ENCODE measurements at places on chromosomes 13 and 19.

- DNase-seq = no peak
Observed at GRCh38 chr13:54016542-54016941, 987.9 kb downstream of the OLFM4 start.

DNA sequence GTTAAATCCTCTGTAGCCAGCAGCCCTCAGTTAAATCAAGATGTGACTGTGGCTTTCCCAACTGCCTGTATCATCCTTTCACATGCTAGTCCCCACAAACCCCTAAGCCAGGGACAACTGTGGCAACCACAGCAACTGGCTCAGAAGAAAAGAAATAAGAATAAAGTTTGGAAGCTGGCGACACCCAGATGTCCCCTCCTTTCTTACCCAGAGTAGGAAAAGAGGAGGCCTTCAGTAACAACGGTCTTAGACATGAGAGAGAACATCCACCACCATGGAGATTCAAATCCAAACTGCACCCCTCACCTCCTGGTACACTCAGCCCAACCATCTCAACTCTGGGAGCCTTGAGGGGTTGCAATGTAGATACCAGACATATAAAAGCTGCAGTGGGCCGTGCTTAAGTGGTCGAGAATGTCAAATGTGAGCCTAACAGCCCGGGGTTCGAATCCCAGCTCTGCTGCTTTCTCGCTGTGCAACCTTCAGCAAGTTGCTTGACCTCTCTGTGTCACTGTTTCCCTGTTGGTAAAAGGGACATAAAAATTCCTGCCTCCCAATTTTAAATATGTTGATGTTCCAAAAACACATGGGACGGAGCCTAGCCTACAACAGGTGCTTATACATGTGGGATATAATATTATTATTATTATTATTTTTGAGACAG, 23.8 kb downstream of the ZNRF4 start:
- DNase-seq = no peak

- DNase-seq = no peak
Observed at GRCh38 chr13:101341464-101341863, 74.8 kb downstream of the NALCN start.

- DNase-seq = no peak
Observed at GRCh38 chr19:29260477-29261317, 47.7 kb upstream of the UQCRFS1 start.

- no peak for DNase-seq
Observed at GRCh38 chr13:94419304-94419924, 60.1 kb downstream of the DCT start.

- DNase-seq = no peak
Observed at GRCh38 chr13:101452519-101453485, at the start of gene ITGBL1. Gene ITGBL1 (plus strand): TSS chr13:101452675. CDS start chr13:101452834, 159 bp downstream.
